ENCODE measurements at places on chromosomes 5 and 9. TPM values are rescaled to one million over a fixed set of nuclear protein-coding genes. Genes with fewer than 3 reads are reported as not detected.

DNA sequence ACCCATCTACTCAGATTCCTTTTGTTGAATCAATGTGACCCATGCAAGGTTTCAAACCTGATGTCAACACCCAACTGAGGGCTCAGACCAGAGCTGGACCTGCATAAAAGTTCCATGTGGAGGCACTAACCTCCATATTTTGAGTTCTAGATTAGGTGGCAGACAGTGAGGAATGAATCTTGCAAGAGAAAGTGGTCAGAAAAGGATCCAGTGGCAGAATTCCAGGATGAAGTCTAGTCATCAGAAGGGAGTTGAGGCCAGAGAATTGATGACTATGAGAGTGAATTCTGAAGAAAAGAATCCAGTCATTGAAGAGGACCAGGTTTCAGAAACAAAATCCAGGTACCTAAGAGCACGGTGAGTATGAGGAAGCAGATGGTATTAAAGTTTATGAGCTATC lies 205.1 kb upstream of the RGMB start:
- H3K4me1 ChIP-seq = no peaks in the 10 kb centered on the region
- no peaks in the 10 kb centered on the region for H3K36me3 ChIP-seq
- H3K27me3 ChIP-seq = no peaks in the 10 kb centered on the region
- no peak for DNase-seq
- H3K4me3 ChIP-seq = no peak overlapping the region

- peak overlapping the region; percentile 60 for H3K27ac ChIP-seq
- H3K4me1 ChIP-seq = peaks cover 12% of the 10 kb centered on the region
- no peak overlapping the region for H3K4me3 ChIP-seq
- H3K27me3 ChIP-seq = no peaks in the 10 kb centered on the region
- H3K36me3 ChIP-seq = no peaks in the 10 kb centered on the region
Observed at GRCh38 chr5:155919126-155919525, 407.8 kb upstream of the SGCD start.

DNA sequence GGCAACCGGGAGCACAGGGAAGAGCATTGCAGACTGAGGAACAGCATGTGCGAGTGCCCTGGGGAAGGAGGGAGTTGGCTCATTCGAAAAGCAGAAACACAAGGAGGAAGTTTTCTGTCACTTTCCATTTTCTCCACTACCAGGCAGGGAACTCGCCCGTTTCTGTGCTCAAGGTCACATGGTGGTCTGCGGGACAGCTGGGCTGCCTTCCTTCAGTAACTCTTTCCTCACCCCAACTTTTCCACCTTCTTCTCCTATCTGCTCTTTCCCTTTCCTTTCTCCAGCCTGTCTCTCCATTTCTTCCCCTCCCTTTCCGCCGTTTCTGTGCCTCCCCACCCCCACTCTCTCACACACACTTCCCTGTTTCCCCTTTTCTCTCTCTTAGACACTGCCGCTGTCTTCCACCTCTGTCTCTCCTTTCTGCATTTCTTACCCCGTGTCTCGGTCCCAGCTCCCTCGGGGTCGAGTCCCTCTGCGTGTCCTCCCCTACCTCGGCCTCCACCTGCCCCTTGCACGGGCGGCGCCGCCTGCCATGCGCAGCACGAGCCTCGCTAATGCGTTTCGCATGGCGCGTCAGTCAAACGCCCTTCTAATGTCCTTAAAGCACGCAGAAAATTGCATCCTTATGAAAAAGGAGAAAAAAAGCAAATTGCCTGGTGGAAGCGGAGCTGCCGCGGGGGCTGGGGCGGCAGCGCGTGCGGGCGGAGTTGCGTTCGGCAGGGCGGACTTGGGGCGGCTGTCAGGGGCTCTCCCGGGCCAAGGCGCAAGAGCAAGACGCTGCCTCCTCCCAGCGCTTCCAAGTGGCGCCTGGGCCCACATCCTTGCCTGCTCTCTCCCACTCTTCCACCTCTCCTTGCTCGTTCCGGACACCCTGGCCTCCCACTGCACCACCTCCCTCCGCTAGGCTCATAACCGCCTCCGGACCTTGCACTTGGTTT lies 9.5 kb downstream of the BARX1 start:
- H3K4me1 ChIP-seq = peaks cover 23% of the 10 kb centered on the region
- no peak overlapping the region for H3K4me3 ChIP-seq
- no peak overlapping the region for H3K27ac ChIP-seq
- no peaks in the 10 kb centered on the region for H3K36me3 ChIP-seq

DNA sequence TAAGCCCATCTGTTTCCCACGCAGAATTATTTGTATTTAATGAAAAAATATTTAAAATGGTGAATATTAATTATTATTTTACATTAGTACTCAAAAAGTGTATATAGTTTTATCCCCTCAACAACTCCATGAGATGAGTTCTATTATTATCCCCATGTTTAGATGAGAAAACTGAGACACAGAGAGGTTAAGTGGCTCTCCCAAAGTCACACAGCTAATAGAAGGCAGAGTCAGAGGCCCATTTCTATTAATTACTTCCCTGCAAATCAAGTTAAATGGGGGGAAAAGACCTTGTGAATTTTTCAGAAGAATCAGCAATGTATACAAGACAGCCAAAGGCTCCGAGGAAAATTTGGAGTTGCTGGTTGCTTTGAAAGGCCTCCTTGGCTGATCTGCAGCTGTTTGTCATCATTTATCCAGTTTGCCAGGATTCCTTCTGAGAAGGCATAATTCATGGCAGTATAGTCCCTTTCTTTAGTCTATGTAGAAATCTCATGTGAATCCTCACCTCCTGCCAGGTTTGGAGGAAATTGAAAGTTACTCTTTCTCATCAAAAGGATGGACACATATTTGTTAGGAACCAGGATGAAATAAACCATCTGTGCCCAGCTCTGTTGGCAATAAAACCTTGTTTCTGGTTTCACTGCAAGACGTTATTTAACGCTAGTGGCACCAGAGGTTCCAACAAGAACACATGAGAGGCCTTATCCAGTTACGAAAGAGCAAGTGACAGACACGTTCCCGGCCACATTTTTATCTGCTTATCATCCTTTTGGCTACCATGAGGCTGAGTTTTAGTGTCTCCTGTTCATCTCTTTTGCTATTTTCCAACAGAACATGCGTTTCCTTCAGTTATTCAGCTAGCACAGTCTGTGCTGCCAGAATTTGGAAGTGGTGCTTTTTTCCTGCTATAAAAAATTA lies 621 bp downstream of the FYB1 start:
- no peak overlapping the region for H3K4me3 ChIP-seq
- peak overlapping the region; percentile 63 for H3K27ac ChIP-seq
- DNase-seq = peak; percentile 95
- H3K36me3 ChIP-seq = no peaks in the 10 kb centered on the region

DNA sequence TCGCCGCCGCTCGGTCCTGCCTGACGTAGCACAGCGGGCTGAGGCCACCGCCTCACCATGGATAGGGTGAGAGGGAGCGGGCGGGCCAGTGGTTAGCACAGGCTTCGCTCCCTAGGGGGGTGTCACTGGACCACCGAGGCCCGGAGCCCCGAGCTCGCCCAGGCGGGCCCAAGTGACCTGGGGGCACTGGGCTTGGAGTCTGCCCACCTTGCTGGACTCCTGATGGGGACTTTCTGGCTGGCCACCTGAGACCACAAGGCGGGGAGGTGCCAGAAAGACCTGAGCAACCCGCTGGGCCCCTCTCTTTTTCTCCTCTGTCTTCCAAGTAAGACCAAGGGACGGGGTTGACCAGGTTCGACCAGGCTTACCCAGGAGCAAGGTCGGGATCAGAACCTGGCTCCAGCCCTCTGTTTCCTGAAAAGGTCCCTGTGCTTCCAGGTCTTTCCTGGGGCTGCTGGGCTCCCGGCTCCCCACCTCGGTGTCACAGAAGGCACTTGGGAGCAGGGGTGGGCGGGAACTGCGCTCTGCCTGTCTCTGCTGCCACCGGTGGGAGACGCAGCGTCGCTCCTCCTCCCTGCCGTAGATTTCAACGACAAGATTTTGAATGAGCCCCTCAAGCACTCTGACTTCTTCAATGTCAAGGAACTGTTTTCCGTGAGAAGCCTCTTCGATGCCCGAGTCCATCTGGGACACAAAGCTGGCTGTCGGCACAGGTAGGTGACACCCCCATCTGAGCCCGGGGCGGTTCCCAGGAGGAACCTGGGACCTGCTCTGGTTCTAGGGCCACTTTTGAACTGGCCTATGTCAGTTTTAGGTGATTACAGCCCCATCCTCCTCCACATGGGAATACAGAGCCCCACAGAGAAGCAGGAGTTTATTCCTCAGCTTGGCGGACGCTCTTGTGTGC lies 1.0 kb downstream of the MRPS2 start:
- peak overlapping the region; percentile 91 for H3K4me3 ChIP-seq
- DNase-seq = no peak
- H3K27me3 ChIP-seq = no peaks in the 10 kb centered on the region
- no peak overlapping the region for H3K27ac ChIP-seq

DNA sequence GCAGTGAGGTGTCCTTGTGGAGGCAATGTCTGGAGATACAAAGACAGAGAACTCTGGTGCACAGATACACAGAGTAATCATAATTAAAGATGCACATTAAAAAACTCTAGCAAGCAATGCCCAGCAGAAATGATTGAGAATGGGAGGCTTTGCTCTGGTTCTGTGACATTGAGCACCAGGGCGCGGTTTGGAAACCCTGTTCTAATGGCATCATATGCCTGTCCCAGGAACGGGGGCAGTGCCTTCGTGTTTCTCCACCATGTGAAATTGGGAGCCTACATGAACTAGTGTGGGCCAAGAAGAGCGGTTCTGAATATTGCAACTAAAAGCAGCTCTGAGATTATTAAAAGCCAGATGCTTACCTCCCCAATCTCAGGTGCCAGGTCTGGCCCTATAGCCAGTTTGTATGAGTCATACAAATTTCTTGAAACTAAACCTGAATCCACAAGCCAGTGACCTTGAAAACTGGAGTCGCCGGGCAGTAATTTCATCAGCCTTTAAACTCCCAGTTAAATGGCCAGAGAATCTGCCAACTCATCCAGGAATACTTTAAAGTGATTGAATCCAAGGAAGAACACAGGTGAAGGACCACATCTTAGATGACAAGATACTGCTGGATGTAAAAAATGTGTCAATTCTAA lies 22.2 kb upstream of the CTSL start:
- H3K27me3 ChIP-seq = no peaks in the 10 kb centered on the region
- DNase-seq = no peak
- peaks cover 4% of the 10 kb centered on the region for H3K4me1 ChIP-seq

DNA sequence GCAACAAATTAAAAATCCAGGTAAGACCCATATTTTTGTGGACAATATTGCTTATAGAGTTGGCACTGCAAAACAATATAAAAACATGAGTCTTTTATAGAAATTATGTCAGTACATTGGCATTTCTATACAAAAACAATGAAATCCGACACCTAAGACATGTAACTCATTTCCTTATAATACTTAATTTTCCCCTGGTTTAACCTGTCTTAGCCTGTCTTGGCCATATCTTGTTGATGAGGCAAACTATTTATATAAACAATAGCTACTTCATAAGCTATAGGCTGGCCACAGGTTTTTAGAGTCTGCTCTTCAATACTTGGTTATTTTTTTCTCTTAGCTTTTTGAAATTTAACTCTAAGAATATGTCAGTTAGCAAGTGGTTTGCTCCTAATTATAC lies 44.7 kb upstream of the IZUMO3 start:
- DNase-seq = no peak
- H3K36me3 ChIP-seq = no peaks in the 10 kb centered on the region
- H3K4me1 ChIP-seq = no peaks in the 10 kb centered on the region
- no peak overlapping the region for H3K27ac ChIP-seq

GRCh38 chr9:110197330-110198187 lies 10.4 kb downstream of the C9orf152 start:
- H3K4me1 ChIP-seq = peaks cover 6% of the 10 kb centered on the region
- no peak overlapping the region for H3K27ac ChIP-seq
- H3K4me3 ChIP-seq = no peak overlapping the region
- DNase-seq = no peak
- no peaks in the 10 kb centered on the region for H3K27me3 ChIP-seq

- H3K4me1 ChIP-seq = no peaks in the 10 kb centered on the region
- H3K4me3 ChIP-seq = no peak overlapping the region
- DNase-seq = no peak
- H3K36me3 ChIP-seq = peaks cover 2% of the 10 kb centered on the region
Observed at GRCh38 chr5:88195636-88196035, 73.0 kb downstream of the TMEM161B start.

GRCh38 chr5:143757116-143757515 lies 54.8 kb upstream of the HMHB1 start:
- H3K27ac ChIP-seq = peak overlapping the region; percentile 77
- peak; percentile 69 for DNase-seq
- H3K4me3 ChIP-seq = no peak overlapping the region
- H3K4me1 ChIP-seq = peaks cover 24% of the 10 kb centered on the region
- no peaks in the 10 kb centered on the region for H3K27me3 ChIP-seq

- H3K36me3 ChIP-seq = no peaks in the 10 kb centered on the region
- H3K4me1 ChIP-seq = peaks cover 5% of the 10 kb centered on the region
- no peak overlapping the region for H3K27ac ChIP-seq
- no peak for DNase-seq
- peaks cover 21% of the 10 kb centered on the region for H3K27me3 ChIP-seq
Observed at GRCh38 chr9:91768977-91769916, 180.8 kb downstream of the ROR2 start.

DNA sequence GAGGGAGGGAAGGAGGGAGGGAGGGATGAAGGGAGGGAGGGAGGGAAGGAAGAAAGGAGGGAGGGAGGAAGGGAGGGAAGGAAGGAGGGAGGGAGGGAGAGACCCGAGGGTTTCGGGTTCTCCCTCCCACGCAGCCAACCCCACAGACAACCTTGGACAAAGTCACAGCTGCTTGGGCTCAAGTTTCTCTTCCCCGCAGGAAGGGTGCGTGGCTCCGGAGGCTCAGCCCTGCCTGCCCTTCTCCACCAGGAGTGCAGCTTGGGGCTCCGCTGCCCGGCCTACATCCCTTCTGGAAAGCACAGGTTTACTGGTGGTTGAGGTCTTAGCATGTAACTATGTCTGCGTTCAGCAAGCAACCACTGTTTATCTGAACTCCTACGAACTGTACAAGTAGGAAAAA lies 15.0 kb downstream of the SLC12A7 start:
- H3K4me3 ChIP-seq = no peak overlapping the region
- peaks cover 16% of the 10 kb centered on the region for H3K36me3 ChIP-seq
- peak overlapping the region; percentile 15 for H3K27ac ChIP-seq
- H3K4me1 ChIP-seq = peaks cover 43% of the 10 kb centered on the region
- DNase-seq = no peak
- H3K27me3 ChIP-seq = peaks cover 10% of the 10 kb centered on the region

GRCh38 chr5:58411372-58411771 lies 48.5 kb downstream of the PLK2 start:
- no peaks in the 10 kb centered on the region for H3K27me3 ChIP-seq
- H3K4me1 ChIP-seq = no peaks in the 10 kb centered on the region
- no peak overlapping the region for H3K4me3 ChIP-seq
- no peaks in the 10 kb centered on the region for H3K36me3 ChIP-seq
- no peak overlapping the region for H3K27ac ChIP-seq
- no peak for DNase-seq

- peaks cover 8% of the 10 kb centered on the region for H3K36me3 ChIP-seq
- no peak for DNase-seq
- H3K27ac ChIP-seq = no peak overlapping the region
- H3K27me3 ChIP-seq = no peaks in the 10 kb centered on the region
Observed at GRCh38 chr9:76027416-76027815, 136.9 kb downstream of the PCSK5 start.

GRCh38 chr9:95691435-95691834 lies 174.7 kb upstream of the PTCH1 start:
- H3K27me3 ChIP-seq = no peaks in the 10 kb centered on the region
- DNase-seq = no peak

The PCDHB4 gene
- 1.8 TPM for total RNA-seq

The SLC6A19 gene
- not detected for total RNA-seq

The SLC6A18 gene
- total RNA-seq = not detected

The SHISAL2B gene
- total RNA-seq = 0.98 TPM

The SGCD gene
- total RNA-seq = 86.6 TPM

The GADD45G gene
- total RNA-seq = 10.7 TPM

The SPATA31D4 gene
- total RNA-seq = not detected

The PBX3 gene
- 11.4 TPM for total RNA-seq

The ZNG1F gene
- 5.6 TPM for total RNA-seq

The LMX1B gene
- total RNA-seq = 1.0 TPM

Measured in muscle of leg (tissue), 16 donors.